Stimulated activated CD8-positive, alpha-beta memory T cell treated with anti-CD3 and anti-CD28 coated beads, Interleukin-7, amount 100 ng/mL, for 4 hours (primary cell): ENCODE measurements at places on chromosomes 3 and 15.

GRCh38 chr3:46892285-46893145, 15.0 kb downstream of the PTH1R start:
- DNase-seq, result no peak

DNA sequence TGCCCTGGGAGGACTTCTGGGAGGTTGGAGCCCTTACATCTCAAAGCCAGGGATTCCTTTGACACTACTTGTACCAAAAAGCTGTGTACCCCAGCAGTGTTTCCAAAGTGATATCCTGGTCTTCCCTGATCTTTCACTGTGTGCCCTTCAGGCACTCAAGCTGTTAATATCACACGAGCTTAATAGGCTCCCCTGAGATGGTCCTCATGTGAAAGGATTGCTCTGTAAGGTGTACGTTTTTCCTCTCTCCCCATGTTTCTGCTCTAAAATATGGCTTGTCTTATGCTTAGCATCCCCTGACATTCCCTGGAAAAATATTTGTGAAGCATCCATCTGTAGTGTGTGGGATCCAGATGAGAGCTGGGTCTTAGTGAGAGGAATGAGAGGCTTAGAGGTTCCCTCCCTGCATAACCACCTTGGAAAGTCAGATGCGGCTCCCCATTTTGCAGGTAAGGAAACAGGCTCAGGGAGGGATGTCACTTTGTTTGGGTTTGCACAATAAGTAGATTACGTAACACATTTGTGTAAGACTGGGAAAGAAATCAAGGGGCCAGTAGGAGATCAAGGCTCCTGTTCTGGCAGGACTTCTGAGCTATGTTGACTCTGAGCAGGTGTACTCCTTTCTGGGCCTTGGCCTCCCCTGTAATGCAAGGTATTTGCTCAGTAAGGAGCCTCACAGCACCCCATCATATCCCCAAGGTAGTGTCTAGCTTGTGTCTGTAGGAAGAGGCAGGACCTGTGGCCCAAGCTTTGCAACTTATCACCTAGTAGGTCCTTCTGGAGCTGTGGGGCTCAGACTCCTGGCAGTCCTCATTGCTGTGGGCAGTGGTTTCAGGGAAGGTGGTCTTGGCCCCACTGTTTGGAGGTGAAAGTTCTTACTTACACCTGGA, 667 bp upstream of the ACOX2 start:
- DNase-seq, result no peak

DNA sequence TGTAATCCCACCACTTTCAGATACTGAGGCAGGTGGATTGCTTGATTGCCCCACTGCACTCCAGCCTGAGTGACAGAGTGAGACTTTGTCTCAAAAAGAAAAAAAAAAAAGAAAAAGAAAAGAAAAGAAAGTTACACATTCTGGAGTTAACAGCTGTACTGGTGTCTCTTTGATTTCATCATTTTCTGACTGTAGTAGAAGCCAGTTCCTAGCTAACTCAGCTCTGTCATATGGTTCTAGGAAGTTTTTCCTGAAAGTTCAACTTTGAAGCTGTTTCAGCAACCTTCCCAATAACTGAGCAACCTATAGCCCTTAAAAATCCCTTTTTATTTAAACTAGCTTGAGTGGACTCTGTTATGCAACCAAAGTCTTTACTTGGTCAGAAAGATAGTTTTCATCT, 104.6 kb upstream of the STRIT1 start:
- no peak for DNase-seq

DNA sequence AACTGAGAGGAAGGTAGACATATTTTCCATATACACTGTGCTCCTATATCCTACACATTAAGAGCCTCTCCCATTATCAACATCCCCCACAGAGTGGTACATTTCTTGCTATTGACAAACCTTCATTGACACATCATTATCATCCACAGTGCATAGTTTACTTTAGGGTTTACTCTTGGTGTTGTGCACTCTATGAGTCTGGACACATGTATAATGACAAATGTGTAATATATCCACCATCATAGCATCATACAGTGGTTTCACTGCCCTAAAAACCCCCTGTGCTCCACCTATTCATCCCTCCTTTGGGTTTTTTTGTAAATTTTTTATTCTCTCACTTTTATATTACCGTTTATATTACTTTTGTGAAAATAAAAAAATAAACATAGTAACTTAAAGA, 22.2 kb upstream of the CLDN18 start:
- no peak for DNase-seq

GRCh38 chr3:168678730-168679129, 583.0 kb upstream of the GOLIM4 start:
- no peak for DNase-seq

GRCh38 chr15:81327516-81327915, 3.6 kb upstream of the STARD5 start:
- DNase-seq, result no peak

DNA sequence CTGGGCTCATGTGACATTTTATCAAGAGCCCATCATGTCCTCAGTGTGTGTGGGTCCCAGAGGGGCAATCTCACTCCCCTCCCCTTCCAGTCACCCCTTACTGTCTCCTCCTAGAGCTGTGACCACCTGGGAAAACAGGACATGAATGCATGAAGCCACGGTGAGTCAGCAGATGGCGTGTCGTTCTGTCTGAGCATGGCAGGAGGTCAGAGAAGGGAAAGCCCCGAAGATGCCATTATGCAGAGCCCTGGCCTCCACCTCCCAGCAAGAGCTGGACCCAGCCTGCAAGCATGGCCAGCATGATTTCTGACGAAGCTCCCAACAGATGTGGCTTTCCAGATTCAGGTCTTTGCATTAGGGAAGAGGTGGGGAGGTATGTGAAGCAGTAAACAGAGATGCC, 118.5 kb downstream of the TLE3 start:
- no peak for DNase-seq

- DNase-seq, result no peak
Observed at GRCh38 chr3:152591515-152591914, 243.4 kb upstream of the P2RY1 start.

- DNase-seq, result no peak
Observed at GRCh38 chr3:48215876-48216275, 7.4 kb upstream of the CAMP start.

GRCh38 chr15:68228143-68228970, 1.2 kb downstream of the CLN6 start:
- no peak for DNase-seq

DNA sequence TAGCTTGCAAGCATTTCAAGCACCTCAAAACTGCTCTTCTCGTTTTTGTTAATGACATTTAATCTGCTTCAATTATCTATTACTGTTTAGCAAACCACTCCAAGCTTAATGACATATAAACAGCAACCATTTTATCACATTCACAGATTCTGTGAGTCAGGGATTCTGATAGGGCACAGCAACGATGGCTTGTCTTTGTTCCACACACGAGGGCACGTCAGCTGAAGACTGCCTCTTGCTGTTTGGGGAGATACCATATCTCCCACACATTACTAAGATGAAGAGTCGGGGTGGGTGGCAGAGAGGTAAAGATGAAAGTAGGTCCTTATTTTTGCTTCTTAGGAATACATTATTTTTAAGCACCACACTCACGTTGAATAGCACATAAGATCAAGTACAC, 19.3 kb downstream of the CPOX start:
- no peak for DNase-seq

DNA sequence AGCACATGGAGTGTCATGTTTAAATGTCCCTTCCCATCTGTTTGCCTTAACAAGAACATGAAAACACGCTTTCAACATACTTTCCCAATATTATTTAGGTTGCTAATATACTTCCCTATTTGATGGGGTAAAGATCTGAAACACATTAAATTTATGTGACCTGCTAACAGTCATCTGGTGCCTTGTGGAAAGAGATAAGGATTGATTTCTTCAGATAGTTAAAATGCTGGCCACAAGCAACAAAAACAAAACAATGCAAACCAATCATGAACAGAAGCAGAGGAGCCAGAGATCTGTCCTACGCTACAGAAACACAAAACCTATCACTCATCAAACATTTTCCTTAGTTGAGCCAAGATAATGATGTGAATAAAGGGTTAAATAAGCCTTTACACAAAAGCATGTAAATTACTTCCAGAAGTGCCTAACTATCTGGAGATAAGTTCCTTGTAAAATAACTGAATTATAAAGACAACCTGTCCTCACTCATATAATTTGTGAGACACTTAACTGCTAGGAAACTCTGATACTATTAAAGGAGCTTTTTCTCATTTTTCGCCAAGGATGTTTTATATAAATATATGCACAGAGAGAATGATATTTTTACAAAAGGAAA, 109.9 kb downstream of the NSUN3 start:
- no peak for DNase-seq
